ENCODE measurements at places on chromosomes 6 and 20. TPM values are rescaled to one million over a fixed set of nuclear protein-coding genes. Genes with fewer than 3 reads are reported as not detected.
A peak's percentile ranks its signal among the peaks of the same experiment; 100 is the strongest.

Gene CALHM5
- 5.2 TPM for total RNA-seq

Gene ISM1
- 25.1 TPM for total RNA-seq

Gene DEFB126
- not detected for total RNA-seq

Gene BANF2
- total RNA-seq: not detected

Gene HEBP2
- total RNA-seq: 181 TPM

Gene ELMO2
- 78.9 TPM for total RNA-seq

GRCh38 chr20:3603108-3603507 is 60.1 kb downstream of the GFRA4 start:
- H3K36me3 ChIP-seq: peaks cover 5% of the 10 kb centered on the region
- no peaks in the 10 kb centered on the region for H3K27me3 ChIP-seq
- no peaks in the 10 kb centered on the region for H3K4me1 ChIP-seq
- DNase-seq: no peak
- H3K4me3 ChIP-seq: no peak overlapping the region

GRCh38 chr6:1686117-1687098 is 76.7 kb downstream of the FOXC1 start:
- H3K4me1 ChIP-seq: peaks cover 18% of the 10 kb centered on the region
- H3K27ac ChIP-seq: peak overlapping the region; percentile 46
- no peak for DNase-seq

GRCh38 chr6:366389-367297 is 24.9 kb upstream of the IRF4 start:
- H3K27me3 ChIP-seq: peaks cover 6% of the 10 kb centered on the region
- H3K4me3 ChIP-seq: no peak overlapping the region
- H3K4me1 ChIP-seq: no peaks in the 10 kb centered on the region
- no peak overlapping the region for H3K27ac ChIP-seq

- H3K36me3 ChIP-seq: no peaks in the 10 kb centered on the region
- H3K27me3 ChIP-seq: no peaks in the 10 kb centered on the region
- H3K27ac ChIP-seq: no peak overlapping the region
- DNase-seq: no peak
- no peaks in the 10 kb centered on the region for H3K4me1 ChIP-seq
Measured at GRCh38 chr20:8129211-8129976, 2.7 kb upstream of the PLCB1 start.

DNA sequence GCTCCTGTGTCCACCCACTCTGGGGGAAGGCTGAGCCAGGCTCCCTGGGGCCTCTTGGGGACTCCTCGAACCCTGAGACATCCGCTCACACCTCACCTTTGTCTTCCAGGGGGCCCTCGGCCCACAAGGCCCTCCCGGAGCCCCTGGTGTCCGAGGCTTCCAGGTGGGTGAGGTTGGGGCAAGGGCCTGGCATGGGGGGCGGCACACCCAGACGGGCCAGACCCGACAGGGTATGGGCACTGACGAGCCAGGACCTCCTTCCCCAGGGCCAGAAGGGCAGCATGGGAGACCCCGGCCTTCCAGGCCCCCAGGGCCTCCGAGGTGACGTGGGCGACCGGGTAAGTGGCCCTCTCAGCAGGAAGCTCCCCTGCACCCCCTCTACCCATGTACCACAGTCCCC is 13.4 kb downstream of the COL9A3 start:
- H3K36me3 ChIP-seq: peaks cover 49% of the 10 kb centered on the region
- no peaks in the 10 kb centered on the region for H3K4me1 ChIP-seq
- H3K4me3 ChIP-seq: no peak overlapping the region
- no peak overlapping the region for H3K27ac ChIP-seq
- DNase-seq: no peak

DNA sequence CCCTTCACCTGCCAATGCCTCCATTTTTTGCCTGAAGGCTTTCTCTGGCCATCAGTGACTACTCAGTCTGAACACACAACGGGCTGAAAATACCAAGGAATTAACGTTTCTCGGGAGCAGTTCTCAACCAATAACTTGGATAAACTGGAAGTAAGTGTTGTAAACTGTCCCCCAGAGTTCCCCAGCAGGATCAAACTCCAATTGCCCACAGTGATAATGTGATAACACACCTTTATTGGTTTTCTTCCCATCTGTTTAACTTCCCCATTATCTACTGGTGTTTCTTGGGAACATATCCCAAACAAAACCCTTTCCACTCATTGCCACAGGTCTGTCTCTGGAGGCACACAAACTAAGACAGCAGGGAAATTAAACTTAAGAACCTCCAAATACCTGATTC is 21.8 kb upstream of the FAM135A start:
- no peak overlapping the region for H3K4me3 ChIP-seq
- no peaks in the 10 kb centered on the region for H3K36me3 ChIP-seq
- DNase-seq: no peak

DNA sequence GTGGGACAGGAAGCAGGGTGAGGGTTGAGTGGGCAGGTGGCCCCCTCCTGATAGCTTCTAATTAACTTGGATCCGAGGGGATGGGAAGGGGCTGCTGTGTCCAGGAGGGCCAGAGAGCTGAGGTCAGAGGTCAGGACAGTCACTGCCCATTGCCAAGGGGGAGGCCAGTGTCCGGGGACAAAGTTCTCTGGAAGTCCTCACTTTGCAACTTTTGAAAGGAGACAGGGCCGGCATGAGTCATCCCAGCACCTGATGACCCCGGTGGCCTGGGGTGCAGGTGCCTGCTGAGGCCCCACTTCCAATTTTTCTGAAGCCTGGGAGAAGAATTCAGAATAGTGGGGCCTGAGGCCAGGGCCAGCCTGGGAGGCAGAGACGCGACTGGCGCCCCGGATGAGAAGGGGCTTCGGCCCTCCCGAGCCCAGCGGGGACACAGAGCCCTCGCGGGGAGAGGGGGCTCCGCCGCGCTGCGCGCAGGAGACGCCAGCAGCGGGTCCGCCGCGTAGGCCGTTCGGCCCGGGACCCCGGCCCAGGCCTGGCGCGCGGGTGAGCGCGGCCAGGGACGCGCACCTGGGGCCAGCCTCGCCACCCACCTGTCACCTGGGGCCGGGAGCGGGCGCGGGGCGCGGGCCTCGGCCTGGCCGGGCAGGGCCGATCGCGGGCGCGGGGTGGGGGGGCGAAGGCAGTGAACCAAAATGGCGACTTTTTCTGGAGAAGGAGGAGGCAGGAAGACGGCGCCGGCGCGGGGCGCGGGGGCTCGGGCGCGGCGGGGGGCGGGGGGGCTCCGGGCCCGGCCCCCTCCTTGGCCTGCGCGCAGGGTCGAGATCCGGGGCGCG is 586 bp downstream of the ZNF512B start:
- peak overlapping the region; percentile 75 for H3K27ac ChIP-seq
- DNase-seq: no peak
- H3K27me3 ChIP-seq: no peaks in the 10 kb centered on the region

GRCh38 chr20:33847006-33847405 is 35.9 kb downstream of the CHMP4B start:
- H3K27ac ChIP-seq: no peak overlapping the region
- no peaks in the 10 kb centered on the region for H3K27me3 ChIP-seq
- no peak overlapping the region for H3K4me3 ChIP-seq

DNA sequence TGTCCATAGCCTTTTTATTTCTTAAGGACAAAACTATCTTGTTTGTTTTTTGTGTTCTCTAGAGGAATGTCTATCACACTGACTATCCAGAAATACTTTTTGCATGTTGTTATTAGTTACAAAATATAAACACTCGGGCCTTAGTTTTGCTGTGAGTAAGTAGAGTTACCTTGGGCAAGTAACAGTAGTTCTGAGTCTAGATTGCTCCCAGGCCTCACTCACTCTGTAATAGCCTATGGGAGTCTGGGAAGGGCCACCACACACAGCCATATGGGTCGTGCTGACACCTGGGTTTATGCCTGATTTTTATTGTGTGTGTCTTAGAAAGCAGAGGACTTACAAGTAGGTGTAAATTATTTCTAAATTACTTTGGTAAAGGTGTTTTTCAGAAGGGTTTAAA is 185.8 kb downstream of the TMEM242 start:
- no peaks in the 10 kb centered on the region for H3K27me3 ChIP-seq
- H3K27ac ChIP-seq: no peak overlapping the region
- no peak overlapping the region for H3K4me3 ChIP-seq
- H3K36me3 ChIP-seq: peaks cover 10% of the 10 kb centered on the region

- no peak for DNase-seq
- no peaks in the 10 kb centered on the region for H3K36me3 ChIP-seq
- H3K27ac ChIP-seq: no peak overlapping the region
- H3K4me3 ChIP-seq: no peak overlapping the region
- H3K4me1 ChIP-seq: no peaks in the 10 kb centered on the region
- no peaks in the 10 kb centered on the region for H3K27me3 ChIP-seq
Measured at GRCh38 chr20:24755411-24755922, 193.6 kb upstream of the CST7 start.

DNA sequence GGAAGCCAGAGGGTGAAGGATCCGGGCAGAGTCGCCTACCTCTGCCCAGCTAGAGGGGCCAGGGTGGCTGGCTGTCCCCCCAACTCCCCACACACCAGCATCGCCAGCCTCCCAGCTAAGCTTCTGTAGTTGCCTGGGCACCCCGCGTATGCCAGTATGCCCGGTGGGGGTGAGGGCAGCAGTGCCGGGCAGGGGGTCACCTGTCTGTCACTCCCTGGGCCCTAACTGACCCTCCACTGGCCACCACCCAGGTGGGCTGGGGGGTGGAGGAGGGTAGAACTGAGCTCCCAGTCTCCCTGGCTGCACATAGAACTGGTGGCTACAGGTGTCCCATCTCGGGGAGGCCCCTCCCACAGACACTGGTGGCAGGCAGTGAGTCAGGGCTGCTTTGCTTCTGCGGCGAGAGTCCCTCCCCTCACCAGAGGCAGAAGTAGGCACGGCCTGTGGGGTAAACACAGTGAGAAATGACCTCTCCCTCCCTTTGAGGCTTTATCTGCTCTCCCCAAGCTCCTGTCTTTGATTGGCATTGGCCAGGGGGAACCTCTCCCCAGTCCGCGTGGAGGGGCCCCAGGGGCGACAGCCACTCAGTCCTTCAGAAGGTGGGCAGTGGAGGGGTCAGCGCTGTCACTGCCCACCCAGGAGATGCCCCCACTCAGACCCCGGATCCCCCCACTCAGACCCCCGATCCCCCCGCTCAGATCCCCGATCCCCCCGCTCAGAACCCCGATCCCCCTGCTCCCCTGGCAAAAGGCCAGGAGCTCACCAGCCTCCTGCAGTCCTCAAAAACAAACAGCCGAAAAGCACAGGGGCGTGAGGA is 2.5 kb downstream of the NTSR1 start:
- no peak overlapping the region for H3K4me3 ChIP-seq
- H3K36me3 ChIP-seq: no peaks in the 10 kb centered on the region
- H3K27ac ChIP-seq: no peak overlapping the region

DNA sequence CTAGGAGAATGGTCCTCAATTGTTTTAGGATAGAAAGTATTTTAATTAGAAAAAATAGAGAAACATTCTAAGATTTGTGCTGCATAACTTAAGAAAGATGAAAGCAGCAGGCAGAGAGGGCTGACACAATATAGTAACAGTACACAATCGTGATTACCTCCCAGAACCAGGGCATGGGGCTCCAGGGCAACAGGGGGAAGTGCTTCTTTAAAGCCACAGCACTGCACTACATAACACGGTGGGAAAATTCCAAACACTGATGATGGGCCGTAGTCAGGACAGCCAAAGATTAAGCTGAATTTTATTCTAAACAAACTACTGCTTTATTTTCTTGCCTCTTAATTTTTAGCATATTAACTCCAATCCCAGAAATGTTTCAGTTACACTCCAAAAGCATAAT is 14.4 kb downstream of the EXOC2 start:
- no peak overlapping the region for H3K4me3 ChIP-seq
- no peak overlapping the region for H3K27ac ChIP-seq
- no peaks in the 10 kb centered on the region for H3K27me3 ChIP-seq

- peak; percentile 5 for DNase-seq
- H3K27me3 ChIP-seq: no peaks in the 10 kb centered on the region
- no peak overlapping the region for H3K27ac ChIP-seq
- peaks cover 40% of the 10 kb centered on the region for H3K36me3 ChIP-seq
- no peaks in the 10 kb centered on the region for H3K4me1 ChIP-seq
- H3K4me3 ChIP-seq: no peak overlapping the region
Measured at GRCh38 chr20:41185013-41185757, 47.8 kb downstream of the PLCG1 start.

GRCh38 chr20:49233226-49233625 is 14.0 kb downstream of the DDX27 start:
- no peaks in the 10 kb centered on the region for H3K27me3 ChIP-seq
- no peak for DNase-seq
- H3K36me3 ChIP-seq: peaks cover 13% of the 10 kb centered on the region
- H3K27ac ChIP-seq: no peak overlapping the region
- no peaks in the 10 kb centered on the region for H3K4me1 ChIP-seq

DNA sequence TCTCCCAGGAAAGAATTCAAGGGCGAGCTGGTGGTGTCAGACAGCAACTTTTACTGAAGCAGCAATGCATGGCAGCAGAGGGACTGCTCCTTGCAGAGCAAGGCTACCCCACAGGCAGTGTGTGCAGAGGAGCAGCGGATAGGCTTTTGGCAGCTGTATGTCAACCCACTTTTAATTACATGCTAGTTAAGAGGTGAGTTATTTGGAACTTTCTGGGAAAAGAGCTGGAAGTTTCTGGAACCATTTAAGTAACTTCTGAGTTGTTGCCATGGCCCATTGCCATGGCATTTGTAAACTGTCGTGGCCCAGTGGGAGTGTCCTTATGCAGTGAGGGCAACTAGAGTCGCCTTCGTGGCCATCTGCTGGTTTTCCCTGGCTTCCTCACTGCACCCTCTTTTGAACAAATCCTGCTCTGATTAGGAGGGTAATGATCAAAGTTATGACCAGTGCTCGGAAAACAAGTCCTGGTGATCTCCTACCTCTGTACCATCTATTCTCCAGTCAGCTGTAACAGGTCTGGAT is 34.0 kb downstream of the BPIFB4 start:
- H3K27me3 ChIP-seq: no peaks in the 10 kb centered on the region
- DNase-seq: no peak
- no peak overlapping the region for H3K27ac ChIP-seq
- H3K4me1 ChIP-seq: peaks cover 6% of the 10 kb centered on the region
- no peak overlapping the region for H3K4me3 ChIP-seq

DNA sequence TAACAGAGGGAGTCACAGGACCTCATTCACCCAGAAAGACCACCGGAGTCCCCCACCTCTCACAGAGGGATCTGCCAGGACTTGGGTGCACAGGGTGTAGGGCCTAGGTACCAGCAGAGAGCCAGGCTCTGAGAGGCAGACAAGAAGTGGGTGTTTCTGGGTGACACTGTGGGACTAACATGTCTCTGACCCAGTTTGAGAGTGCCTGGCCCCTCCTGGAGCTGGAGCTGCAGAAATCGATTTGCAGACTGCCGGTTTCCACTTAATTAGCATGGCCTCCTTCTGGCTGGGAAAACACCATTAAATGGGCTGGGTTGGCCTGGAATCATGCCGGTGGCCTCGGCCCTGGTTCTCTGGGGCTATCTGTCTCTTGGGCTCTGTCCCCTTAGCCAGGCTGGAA is 59.2 kb downstream of the PPP1R16B start:
- no peaks in the 10 kb centered on the region for H3K36me3 ChIP-seq
- peaks cover 5% of the 10 kb centered on the region for H3K4me1 ChIP-seq
- no peak for DNase-seq
- no peaks in the 10 kb centered on the region for H3K27me3 ChIP-seq
- H3K4me3 ChIP-seq: no peak overlapping the region

DNA sequence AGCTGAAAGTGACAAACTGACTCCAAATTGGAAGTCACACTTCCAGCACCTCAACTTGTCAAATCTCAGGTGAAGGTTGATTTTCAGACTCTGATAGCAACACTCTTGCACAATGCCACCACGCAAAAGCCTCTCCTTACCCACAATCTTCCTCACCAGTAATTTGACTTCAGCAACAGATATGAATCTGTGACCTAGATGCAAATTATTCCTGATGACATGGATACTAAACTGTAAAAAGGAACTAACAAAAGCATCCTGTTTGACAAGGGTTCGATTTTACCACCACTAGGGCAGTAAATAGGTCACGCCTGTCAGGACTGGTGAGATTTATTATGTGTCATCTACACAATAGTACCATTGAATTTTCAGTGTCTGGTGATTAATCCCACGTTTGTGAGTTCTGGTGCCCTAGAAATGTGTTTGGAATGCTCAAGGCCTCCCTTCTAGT is 134.4 kb upstream of the COL21A1 start:
- no peaks in the 10 kb centered on the region for H3K27me3 ChIP-seq
- no peaks in the 10 kb centered on the region for H3K36me3 ChIP-seq
- no peak for DNase-seq
